HT1080 (cell line): ENCODE measurements at places on chromosomes 11 and 22. TPM values are rescaled to one million over a fixed set of nuclear protein-coding genes. Genes with fewer than 3 reads are reported as not detected.

OR52I2 gene
- total RNA-seq: not detected in 2 replicates

MUC6 gene
- total RNA-seq: not detected in 2 replicates

DNA sequence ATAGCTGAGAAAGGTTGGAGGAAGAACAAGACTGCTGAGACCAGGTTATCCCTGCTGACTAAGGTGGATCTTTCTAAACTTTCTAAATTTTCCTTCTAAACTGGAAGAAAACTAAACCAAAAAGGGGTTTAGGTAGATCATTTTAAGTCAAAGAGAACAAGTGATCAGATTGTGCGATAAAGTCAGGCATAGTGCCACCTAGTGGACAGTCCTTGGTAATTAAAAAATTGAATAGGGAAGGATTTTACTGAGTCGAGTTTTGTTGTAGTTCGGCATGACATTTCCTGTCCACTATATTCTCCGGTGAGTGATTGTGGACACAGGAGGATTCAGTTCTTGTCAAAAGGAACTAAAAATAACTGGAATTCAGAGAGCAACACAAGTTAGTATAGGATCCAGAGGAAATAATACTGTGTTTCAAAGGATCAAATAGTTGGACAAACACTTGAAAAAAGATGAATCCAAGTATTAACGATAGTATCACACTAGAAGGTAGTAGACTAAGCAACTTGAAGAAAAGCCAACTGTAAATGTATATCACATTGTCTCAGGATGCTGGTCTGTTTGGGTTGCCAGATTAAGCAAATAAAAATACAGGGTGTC lies 1236.4 kb downstream of the FAM181B start:
- peak; percentile 52 for DNase-seq

- peak; percentile 52 for DNase-seq
Measured at GRCh38 chr11:32792948-32793475, 1.4 kb downstream of the CCDC73 start.
